Renal cortex interstitium (tissue), 15 donors: ENCODE measurements at places on chromosomes 12 and 14.

DNA sequence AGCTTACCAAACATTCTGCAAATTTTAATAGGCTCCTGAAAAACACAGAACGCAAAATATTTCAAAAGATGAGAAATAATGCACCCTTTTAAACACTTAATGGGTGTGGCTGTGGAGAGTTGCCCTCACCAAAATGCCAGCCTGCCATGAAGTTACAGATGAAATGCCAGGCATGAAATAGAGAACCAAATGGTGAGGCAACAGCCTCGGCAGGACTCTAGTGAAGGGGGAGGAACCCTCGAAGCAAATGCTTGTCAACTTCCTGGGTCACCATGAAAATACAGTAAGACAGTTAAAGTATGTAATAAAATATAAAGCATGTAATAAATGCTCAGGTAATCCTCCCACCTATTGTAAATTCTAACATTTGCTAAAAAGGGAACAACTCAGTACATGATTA is 24.1 kb downstream of the DUSP16 start:
- no peak for DNase-seq

DNA sequence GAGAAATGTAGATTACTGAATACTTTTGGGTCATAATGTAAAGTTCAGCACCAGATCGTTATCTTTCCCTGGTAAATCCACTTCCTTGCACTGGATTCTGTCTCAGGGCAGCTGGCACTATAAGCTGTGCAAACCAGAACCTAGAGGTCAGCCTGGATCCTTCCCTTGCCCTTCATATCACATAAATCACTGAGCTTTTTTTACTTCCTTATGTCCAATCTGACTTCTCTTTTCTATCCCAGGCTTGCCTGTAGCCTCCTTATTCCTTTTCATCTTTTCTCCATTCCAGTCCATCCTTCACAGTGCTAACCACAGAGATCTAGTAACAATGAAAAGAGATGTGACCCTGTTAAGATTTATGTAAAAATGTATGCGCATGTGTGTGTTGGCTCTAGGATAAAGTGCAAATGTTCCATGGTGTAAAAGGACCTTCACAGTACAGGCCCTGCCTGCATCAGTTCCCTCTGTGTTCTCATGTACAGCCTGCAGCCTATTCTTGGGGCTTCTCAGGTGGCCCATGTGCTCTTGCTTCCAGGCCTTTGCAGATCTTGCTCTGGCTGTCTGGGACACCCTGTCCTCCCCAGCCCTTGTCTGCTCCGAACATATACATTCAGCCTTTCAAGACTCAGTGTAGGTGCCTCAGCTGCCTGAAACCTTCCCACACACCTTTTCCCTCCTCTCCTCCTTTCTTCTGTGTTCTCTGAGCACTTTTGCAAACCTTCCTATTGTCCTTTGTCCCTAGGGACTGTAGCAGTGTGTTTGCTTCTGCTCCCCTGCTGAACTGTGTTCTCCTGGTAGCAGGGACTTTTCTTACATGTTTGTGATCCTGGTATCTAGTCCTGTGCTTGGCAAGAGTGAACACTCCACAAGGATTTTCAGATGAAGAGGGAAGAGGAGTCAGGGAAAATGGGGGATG is 30.0 kb downstream of the PELI2 start:
- no peak for DNase-seq

GRCh38 chr14:69149461-69150244 is 3.3 kb downstream of the DCAF5 start:
- DNase-seq, result no peak

- DNase-seq, result no peak
Measured at GRCh38 chr12:73361864-73362230, 1089.7 kb downstream of the TRHDE start.

DNA sequence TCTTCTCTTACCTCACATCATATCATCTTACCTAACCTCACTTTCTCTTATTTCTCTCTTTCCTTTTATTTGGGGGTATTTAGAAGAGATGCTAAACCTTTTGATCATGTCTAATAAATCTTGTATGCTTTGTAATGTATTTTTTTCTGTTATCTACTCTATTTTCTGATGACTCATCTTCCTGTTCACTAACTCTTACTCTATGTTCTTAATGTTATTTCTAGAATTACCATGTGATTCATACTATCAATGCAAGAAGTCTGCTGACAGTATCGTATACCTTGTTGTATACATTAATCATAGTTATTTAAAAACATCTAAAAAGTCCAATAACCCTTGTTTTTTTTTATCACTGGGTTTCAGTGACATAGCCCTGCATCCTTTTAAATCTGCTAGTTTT is 62.3 kb downstream of the MGAT4C start:
- DNase-seq, result no peak

DNA sequence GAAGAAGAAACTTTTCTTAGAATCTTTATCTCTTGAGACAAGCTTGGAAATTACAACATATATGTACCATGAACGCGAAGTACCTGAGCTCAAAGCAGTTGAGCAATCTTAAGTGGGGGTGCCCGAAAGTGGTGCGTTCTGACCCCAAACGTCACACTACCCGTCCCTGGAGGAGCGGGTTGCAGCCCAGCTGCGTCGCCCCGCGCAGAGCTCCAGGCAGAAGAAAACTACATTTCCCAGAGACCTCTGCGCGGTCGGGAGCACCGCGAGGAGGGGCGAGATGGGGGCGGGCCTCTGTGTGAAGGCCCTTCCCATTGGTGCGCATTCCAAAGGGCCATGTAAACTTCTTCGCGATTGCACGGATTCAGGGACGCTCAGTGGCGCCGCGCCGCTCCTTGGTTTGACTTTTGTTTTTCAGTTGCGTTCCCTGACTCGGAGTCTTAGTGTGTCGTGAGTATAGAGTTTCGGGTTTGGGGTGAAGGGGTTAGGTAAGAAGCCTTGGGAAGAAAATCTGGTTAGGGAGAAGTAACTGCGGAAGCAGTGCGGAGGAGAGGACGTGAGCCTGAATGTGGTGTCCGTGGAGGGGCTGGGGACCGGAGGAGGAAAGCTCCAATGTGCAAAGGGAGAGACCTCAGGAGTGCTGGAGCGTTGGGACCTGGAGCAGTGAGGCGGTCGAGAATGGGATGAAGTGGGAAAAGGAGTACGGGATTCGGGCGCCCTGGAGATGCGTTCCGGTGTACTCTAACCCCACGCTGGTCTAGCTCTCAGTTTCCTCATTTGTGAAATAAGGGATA is at the start of gene CCDC77:
Gene CCDC77, plus strand, starts transcription at position 410 of the 794 bp plus-strand sequence. CDS start 7,740 bp downstream, outside the sequence.
- peak; percentile 84 for DNase-seq

DNA sequence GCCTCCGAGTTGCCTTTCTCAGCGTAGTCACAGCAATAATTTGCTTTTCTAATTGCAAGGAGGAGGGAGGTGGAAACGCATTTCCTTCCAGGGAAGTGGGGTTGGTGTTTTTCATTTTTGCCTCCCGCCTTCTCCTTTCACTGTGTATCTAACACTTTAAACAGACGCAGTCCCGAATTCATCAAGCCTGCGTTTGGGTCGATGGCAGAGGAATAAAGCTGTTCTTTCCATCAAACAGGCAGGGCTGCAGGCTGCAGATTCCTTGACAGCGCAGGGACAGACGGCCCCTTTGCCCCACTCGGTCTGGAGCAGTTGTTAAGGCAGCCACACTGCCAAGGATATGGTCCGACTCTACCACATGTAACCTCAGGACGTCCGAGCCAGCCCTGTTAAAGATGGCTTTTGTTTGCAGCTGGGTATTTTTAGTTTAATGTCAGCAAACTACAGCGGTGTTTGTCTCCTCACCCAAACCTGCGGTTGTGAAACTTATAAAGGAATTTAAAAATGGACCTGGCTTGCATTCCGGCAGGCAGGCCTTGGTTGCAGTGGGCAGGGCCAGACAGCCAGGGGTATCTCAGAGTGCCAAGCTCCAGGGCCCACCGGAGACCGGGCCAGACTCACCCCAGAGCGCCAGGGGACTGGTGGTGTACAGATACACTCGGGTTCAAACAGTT is 2.1 kb downstream of the CHST11 start:
- no peak for DNase-seq

DNA sequence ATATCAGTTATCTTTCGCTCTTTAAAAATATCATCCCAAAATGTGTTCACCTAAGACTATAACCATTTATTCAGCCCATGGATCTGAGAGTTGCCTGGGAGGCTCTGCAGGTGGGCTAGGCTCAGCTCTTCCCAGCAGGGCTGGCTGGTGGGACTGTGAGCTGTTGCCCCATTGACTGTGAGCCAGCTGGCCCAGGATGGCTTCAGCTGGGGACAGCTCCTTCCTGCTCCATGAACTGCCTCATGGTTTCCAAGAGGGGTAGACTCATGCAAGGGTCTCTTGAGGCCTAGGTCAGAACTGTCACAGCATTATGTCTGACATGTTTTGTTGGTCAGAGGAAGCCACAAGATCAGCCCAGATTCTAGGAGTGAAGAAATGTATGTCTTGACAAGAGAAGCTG is 114.1 kb upstream of the E2F7 start:
- no peak for DNase-seq

DNA sequence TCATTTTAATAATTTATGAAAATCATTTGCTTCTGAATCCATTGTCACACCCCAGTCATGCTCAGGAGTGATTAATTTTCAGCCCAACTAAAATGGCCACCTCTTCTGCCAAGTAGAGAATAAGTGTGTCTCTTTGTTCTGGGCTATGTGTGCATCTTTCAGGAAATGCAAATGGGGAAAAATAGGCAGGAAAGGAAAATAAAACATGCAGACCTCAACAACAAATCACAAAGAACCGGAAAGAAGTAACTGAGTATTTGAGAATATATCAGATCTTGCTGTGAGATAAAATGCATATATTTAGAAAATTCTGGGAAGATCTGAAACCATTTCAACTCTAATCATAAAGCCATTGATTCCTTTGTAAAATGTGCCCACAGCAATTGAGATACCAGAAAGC is 763.9 kb downstream of the GALC start:
- DNase-seq, result no peak

- no peak for DNase-seq
Measured at GRCh38 chr14:60658211-60658690, 9.0 kb upstream of the SIX1 start.

- DNase-seq, result no peak
Measured at GRCh38 chr14:50773632-50774541, 57.1 kb downstream of the NIN start.

- no peak for DNase-seq
Measured at GRCh38 chr12:124864326-124864752, 675 bp upstream of the SCARB1 start.

- DNase-seq, result no peak
Measured at GRCh38 chr12:21573733-21574358, 30.8 kb downstream of the GYS2 start.

DNA sequence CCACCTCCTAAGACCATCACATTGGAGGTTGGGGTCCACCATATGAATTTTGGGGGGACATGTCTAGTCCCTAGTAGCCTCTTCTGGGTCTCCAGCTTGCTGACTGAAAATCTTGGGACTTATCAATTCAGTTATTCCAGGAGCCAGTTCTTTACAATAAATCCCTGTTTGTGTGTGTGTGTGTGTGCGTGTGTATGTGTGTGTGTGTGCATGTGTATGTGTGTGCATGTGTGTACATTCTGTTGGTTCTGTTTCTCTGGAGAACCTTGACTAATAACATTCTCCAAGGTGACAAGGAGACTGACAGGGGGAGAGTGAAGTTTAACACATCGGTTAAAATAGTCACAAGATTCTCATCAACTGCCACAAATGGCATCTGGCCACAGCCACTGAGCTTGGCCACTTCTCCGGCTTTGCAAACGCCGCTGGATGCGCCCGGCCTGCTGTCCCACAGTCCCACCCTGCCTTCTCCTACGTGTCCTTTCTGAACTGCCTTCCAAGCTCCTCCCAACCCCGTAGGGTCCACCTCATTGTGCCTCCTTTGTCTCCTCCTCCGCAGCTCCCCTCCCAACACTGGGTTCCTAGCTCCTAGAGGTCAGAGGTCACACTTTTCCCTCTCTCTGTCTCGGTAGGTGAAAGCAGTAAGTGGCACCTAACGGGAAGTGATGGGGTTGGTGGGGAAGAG is 88.1 kb upstream of the DIO3 start:
- no peak for DNase-seq

GRCh38 chr14:95207475-95208233 is 50.3 kb upstream of the DICER1 start:
- DNase-seq, result no peak

GRCh38 chr12:120262852-120263747 is 2.4 kb downstream of the PXN start:
- no peak for DNase-seq

DNA sequence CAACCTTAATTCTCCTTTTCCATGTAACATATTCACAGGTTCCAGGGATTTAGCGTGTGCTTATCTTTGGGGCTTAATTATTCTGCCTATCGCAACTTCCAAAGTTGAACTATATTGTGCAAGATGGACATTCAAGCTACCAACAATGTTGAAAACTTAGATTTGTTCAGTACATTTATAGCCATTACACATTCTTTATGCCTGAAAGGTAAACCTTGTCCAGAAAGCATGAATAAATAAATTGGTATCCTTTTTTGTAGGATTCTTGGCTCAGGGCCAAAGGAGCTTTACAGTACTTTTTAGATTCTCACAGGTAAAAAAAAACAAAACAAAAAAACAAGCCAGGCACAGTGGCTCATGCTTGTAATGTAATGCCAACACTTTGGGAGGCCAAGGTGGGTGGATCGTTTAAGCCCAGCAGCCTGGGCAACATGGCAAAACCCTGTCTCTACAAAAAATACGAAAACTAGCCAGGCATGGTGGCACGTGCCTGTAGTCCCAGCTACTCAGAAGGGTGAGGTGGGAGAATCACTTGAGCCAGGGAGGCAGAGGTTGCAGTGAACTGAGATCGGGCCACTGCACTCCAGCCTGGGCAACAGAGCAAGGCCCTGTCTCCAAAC is 3.3 kb downstream of the C12orf56 start:
- no peak for DNase-seq

- DNase-seq, result no peak
Measured at GRCh38 chr14:76323331-76324050, 52.4 kb upstream of the ESRRB start.

GRCh38 chr14:92728759-92729364 is 19.6 kb downstream of the LGMN start:
- DNase-seq, result no peak

- DNase-seq, result no peak
Measured at GRCh38 chr14:105582639-105583038, 56.3 kb downstream of the TMEM121 start.

DNA sequence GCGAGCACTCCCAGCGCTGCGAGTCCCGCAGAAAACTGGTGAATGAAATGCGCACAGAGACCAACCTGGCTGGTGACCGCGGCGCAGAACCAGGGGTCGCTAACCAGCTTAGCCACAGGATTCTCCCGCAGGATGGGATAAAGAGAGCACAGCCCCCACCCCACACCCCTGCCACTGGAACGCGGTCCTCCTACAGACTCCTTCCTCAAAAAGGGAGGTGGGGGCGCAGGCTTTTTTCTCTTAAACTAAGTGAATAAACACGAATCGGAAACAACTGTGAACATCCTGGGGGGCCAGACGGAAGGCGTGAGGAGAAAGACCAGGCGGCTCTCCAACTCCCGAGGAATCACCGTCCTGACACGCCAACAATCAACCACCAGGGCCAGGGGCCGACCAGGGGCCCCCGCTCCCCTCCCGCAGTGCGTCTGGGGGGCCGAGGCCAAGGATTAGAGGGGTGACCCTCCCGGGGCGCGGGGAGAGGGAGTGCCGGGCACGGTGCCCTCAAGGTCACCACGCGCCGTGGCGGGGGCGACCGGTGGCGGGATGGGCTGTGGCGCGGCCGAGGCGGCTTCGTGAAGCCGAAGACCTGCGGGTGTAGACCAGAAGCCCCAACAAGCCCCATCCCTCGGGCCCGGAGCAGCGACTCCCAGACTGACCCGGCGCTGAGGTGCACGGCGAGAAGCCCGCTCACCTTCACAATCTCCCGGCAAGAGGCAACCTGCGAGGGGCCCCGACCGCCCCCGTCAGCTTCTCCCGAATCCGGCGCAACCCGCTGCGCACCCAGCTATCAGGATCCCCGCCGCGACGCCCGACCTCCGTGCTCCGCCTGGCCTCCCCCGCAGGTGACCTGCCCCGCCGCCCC is 704 bp downstream of the ATP2B1 start:
- DNase-seq, result no peak
